SK-MEL-5 (cell line): ENCODE measurements at places on chromosomes 2 and 18.
A peak's percentile ranks its signal among the peaks of the same experiment; 100 is the strongest.

DNA sequence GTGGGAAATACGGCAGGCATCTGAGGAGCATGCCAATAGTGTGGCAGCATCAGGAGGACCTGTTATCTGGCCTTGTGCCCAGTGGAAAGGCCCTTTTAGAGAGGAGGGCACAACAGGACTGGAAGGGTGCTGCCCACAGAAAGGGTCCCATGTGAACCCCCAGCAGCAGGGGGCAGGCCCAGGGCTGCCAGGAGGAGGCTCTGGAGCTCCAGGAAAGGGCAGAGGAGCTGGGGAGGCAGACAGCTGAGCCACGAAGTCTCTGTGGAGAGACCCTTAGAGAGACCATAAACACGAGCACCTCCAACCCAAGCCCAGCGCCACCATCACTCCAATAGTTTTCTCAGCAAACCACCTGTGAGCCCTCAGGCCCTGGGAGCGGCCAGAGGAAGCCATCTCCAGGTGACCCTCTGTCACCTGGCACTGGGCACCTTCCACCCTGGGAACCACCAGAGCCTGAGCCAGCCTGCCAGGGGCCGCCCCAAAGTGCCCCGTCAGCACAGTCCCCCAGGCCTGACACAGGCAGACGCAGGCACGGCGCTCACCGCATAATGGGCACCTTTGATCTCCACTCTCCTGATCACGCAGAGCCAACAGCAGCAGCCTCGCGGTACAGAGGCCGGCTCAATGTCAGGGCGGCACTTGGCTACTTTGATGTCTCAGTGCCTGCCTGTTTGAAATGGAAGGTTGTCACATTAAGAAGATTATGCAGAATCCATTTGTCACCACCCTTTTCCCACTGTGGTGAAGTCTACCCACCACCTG is 162.5 kb upstream of the RAB6C start:
- DNase-seq: no peak

GRCh38 chr2:62144689-62145477 is 51.0 kb upstream of the B3GNT2 start:
- DNase-seq: no peak

GRCh38 chr2:179133016-179133415 is 83.1 kb upstream of the CCDC141 start:
- DNase-seq: no peak

GRCh38 chr2:235030936-235031335 is 79.1 kb downstream of the SH3BP4 start:
- no peak for DNase-seq

GRCh38 chr2:68414876-68415275 is 49.8 kb downstream of the PLEK start:
- DNase-seq: no peak

GRCh38 chr2:1641523-1641922 is 102.8 kb downstream of the PXDN start:
- DNase-seq: peak; percentile 68

- DNase-seq: no peak
Observed at GRCh38 chr2:210568108-210568507, 11.7 kb downstream of the CPS1 start.
